ENCODE measurements at places on chromosomes 6 and 20.

DNA sequence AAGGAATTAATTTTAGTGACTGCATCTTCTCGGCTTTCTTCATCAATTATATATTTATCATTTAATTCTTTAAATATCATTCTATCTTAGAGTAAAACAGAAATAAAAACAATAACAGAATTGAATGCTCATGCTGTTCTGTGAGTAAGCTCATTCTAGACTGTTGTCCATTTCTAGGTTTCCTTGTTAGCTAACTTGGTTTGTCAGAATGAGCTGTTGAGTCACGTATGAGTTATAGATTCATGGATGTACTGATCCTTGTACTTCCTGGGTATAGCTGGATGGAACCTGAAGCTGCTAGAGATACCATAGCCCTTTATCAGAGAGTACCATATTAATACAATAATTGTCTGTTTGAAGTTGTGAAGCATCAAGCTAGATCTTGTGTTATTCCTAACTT is 515.3 kb downstream of the TENT5A start:
- DNase-seq: no peak

DNA sequence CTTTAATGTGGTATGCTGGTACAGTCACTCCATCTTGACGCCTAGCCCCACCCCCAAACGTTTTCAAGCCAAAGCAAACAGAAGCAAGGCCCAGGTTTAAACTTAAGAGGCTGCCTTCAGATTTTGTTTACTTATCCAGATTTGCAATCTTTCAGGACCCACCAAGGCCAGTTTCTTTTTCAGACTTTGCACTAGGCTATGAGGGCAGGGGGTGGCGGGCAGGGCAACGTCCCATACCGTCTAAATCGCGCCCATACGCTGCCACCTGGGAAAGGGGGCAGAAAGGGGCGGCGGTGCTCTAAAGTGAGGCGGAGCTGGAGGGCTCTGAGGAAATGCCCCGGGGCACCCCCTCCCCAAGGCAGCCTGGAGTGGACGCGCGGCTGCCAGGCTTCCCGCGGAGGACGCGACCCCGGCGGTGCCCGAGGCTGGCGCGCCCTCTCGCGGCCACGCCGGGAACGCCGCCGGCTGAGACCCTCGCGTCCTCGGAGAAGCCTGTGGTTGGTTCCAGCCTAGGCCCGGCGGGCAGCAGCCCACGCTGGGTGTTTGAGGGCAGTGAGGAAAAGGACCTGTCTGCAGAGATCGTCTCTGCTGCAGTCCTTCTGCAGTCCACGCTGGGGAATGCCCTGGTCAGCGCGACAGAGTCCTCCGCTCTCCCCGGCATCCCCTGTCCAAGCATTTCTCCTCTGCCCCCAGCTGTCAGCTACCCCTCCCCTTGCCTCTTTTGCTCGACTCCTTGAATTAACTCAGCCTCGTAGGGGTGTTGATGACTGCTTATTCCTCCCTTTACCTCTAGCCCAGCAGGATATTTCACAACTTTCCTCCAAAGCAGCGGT is 129.2 kb upstream of the PRND start:
- DNase-seq: peak; percentile 63

DNA sequence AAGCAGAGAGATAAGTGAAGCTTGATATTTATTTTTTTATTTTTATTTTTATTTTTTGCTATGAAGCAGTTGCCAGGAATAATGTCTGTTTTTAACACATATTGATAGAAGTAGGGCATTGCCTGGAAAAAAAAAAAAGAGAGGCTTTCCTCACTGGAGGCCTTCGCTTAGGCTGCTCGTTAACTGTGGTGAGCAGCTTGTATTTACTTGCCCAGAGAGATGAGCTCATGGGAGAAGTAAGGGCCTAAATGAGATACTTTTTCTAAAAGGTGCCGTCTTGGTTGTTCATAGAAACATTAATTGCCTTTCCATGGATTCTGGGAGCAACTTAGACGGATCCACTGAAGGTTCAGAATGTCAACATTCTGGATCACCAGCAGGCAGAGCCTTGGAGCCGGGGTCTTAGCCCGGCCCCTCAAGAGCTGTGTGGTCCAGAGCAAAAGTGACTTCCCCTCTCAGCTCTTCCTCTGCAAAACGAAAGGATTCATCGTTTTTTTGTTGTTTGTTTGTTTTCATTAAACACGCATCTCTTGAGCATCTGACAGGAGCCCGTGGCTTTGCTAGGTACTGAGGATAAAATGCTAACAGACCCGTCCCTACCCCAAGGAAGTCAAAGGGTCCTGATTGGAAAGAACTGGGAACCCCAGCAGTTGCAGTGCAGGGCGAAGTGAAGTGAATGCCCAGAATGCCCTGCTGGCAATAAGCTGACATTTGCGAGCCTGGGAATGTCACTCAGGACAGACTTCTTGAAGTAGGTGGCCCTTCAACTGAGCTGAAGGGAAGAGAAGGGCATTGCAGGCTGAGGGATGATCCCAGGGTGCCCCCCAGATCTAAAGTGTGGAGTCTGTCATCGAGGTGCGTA is 138.5 kb downstream of the ZDHHC14 start:
- no peak for DNase-seq

GRCh38 chr6:156886409-156886808 is 109.2 kb downstream of the ARID1B start:
- DNase-seq: peak; percentile 10

DNA sequence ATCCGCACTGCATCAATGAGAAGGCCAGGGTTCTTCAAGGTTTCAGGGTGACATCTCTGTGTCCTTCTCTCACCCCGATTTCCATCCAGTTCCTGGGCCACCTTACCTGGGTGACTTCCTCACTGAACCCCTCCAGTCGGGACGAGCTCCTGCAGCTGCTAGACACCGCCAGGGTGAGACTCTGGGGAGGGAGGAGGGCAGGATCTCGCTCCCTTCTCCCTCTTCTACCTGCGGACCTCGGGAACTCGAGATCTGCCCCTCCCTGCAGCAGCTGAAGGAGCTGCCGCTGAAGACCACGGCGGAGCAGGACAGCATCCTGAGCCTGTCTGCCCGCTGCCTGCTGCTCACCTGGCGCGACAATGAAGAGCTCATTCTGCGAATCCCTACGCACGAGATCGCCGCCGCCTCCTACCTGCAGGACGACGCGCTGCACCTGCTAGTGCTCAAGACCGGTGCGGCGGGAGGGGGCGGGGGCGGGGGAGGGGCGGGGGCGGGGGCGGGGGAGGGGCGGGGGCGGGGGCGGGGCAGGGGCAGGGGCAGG is 7.5 kb downstream of the CCM2L start:
- peak; percentile 25 for DNase-seq

GRCh38 chr6:106247293-106247692 is 78.3 kb downstream of the ATG5 start:
- DNase-seq: peak; percentile 8

GRCh38 chr6:33128318-33128717 is 52.5 kb downstream of the HLA-DPB1 start:
- peak; percentile 66 for DNase-seq

- no peak for DNase-seq
Observed at GRCh38 chr20:51574248-51575033, 31.9 kb upstream of the NFATC2 start.

Measured in activated CD4-positive, alpha-beta T cell treated with anti-CD3 and anti-CD28 coated beads, Interleukin-2, Interleukin-6, amounts not matched to agents 100 ng/mL and 50 ng/mL, durations not matched to agents 16 hours and 8 hours (primary cell).